ENCODE measurements at places on chromosomes 7 and 10.

- DNase-seq, result no peak
Observed at GRCh38 chr10:47224546-47225218, 75.3 kb upstream of the GDF10 start.

DNA sequence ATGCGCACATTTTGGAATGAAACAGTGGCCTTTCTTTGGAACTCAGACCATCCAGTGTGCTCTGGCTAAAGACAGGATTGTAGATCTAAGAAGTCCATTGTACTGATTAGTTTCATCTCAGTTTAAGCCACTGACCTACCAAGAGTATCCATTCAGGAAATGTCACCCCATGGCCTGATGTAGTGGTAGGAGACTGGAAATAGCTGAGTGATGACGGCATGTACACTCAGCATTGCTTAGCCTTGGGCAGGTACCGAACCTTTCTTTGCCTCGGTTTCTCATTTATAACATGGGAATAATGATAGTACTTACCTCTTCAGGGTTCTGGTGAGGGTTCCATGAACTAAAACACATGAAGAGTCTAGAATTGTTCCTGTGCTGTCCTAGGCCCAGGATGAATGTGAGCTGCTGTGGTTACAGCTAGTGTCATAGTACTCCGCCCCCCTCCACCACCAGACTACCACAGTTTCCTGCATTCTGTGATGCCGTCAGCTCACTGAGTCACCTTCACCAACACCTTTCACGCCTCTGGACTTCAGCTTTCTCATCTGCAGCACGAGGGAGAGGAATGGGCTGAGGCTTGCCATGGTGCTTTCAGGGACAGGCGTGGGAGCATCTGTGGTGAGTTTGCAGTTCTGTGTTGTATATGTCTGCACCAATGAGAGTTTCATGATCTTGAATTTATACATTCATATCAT is 484.0 kb upstream of the GALNT17 start:
- DNase-seq, result peak; percentile 93

- no peak for DNase-seq
Observed at GRCh38 chr10:43980313-43980712, 331.6 kb upstream of the ZNF32 start.

- DNase-seq, result no peak
Observed at GRCh38 chr10:118818621-118819221, 64.0 kb upstream of the CACUL1 start.

GRCh38 chr10:110081911-110082310 is 74.1 kb downstream of the ADD3 start:
- no peak for DNase-seq

GRCh38 chr7:108460964-108461363 is 4.7 kb upstream of the NRCAM start:
- no peak for DNase-seq
